CD4-positive, alpha-beta T cell treated with Interleukin-21 for 1 hour (primary cell): ENCODE measurements at places on chromosomes 2 and 18.

DNA sequence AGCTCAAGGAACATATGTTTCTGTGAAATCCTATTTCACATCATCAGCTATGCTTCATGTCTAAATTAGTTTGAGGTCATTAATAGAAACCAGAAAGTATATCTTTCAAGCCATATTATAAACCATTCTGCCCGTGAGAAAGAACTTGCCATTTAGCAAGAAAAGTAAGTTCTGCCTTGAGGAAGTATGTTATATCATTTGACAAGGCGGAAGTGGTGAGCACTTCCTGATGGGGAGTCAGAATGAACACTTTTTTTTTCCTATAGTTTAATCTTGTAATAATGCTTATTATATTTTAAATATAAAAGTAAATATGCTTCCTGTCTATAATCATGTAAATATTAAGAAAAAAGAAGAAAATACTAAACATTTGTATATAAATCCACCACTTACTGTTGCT is 39.3 kb upstream of the NRXN1 start:
- DNase-seq: no peak

- no peak for DNase-seq
These were observed 538.9 kb upstream of the REG3G start for GRCh38 chr2:78486565-78486964.

GRCh38 chr2:74003494-74004211 is 18.9 kb downstream of the TET3 start:
- no peak for DNase-seq

DNA sequence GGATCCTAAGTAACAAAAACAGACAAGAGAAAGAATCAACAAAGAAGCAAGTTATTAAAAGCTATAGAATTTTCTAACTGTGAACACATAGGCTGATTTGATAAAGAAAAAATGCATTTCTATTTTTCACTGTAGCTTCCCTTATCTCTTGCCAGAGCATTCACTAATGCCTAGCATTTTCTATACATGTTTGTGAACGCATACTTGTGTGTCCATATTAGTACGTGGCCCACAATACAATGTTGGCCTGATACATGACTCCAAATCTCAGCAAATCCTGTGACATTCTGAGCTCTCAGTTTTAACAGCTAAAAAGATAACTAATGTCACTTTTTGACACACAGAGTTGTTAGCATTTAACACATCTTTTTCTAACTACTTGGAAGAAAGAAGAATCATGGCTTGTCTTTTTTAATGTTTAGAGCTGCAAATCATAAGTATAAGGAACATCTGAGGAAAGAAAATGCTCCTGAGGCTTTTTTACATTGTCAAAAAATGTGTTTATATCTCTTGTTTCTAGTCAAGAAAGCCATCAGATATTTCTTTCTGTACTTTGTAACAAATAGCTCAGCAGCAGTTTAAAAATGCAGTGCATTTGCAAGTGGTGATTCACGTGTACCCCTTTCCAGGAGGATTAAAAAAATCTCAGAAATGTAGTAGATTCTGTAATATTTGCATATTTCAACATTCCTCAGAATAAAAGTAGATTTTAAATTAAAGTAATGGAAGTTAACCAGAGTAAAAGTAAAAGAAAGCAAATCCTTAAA is 1646.8 kb upstream of the TMEFF2 start:
- DNase-seq: no peak
